ENCODE measurements at places on chromosomes 3 and 15.

- peak; percentile 44 for DNase-seq
Observed at GRCh38 chr3:52317208-52318000, 1.3 kb downstream of the DNAH1 start.

DNA sequence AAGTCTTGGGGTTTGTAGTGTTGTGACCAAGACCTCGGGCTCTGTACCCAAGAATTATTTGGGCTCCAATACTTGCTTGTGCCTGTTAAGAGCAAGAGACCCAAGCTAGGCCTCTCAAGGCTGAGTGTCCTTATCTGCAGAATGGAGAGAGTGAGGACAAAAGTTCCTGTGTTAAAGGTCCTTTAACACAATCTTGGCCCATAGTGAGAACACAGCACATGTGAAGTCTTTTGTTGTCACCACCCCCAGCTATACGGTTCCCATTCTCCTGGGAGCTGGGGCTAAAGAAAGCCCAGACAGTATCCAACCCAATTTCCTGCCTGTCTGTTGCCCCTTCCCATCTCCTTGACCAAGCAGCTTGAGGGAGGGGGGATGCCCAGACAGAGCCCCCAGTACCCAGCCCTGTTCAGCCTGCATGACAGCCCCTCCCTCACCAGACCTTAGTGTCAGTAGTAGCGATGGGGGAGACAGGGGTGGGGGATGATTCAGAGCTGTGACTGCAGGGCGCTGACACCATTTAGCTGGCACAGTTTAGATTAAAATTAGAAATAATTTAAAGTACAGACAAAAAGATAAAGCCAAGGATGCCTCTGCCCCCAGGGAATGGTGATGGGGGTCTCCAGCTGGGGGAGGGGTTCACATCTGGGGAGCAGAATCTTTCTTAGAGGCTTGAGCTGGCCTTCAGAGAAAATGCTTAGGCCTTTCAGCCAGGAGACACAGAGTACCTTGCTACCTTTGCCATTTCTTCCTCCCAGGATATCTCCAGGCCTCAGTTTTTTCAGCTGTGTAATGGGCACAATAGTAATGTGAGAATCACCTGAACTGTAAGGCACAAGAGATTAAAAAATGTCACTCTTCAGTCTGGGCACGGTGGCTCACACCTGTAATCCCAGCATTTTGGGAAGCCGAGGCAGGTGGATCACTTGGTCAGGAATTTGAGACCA lies 2.7 kb downstream of the PRKCD start:
- DNase-seq = no peak

DNA sequence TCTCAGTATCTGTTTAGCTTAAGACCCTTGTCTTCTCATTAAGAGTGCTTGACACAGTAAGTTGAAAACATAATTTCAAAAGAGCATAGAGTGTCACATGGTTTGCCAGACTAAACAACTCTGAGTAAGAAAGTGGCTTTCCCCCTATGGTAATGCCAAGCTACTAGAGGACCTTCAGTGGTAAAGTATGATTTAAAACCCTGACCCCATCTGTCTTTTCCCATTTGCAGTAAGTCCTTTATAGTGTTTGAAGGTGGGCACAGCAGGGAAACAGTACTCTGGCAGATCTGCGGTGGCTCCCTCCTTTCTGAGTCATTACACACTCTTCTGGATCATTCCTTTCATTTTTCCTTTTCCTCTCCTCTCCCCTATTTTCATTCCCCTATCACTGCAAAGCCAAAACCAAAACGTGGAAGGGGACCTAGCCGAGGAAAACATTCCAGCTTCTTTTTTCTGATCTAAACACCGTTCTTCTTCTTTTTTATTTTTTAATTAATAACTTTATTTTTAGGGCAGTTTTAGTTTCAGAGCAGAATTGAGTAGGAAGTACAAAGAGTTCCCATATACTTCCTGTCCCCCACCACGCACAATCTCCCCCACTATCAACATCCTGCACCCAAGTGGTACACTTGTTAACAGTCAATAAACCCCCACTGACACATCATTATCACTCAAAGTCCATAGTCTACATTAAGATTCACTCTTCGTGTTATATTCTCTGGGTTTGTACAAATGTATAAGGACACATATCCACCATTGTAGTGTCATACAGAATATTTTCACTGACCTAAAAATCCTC lies 74.7 kb downstream of the PPARG start:
- DNase-seq = no peak

DNA sequence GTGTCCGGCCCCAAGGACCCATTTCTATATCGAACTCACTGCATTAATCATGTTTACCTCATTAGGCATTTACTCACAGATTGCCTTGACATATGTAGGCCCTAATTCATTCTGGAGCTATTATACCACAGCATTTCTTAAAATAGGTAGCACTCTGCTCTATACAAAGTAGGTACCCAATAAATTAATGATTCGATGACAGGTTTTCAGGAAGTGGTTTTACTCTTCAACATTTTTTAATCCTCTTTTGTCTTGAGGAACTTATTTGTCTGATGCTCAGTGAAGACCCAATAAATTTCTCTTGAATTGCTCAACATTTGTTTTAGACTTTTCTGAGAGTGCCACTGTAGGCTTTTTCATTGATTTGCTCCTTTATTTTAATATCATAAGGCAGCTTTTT lies 12.1 kb downstream of the TGFBR2 start:
- DNase-seq = no peak

- DNase-seq = peak; percentile 38
Observed at GRCh38 chr3:138898708-138899107, 48.2 kb downstream of the FOXL2 start.

DNA sequence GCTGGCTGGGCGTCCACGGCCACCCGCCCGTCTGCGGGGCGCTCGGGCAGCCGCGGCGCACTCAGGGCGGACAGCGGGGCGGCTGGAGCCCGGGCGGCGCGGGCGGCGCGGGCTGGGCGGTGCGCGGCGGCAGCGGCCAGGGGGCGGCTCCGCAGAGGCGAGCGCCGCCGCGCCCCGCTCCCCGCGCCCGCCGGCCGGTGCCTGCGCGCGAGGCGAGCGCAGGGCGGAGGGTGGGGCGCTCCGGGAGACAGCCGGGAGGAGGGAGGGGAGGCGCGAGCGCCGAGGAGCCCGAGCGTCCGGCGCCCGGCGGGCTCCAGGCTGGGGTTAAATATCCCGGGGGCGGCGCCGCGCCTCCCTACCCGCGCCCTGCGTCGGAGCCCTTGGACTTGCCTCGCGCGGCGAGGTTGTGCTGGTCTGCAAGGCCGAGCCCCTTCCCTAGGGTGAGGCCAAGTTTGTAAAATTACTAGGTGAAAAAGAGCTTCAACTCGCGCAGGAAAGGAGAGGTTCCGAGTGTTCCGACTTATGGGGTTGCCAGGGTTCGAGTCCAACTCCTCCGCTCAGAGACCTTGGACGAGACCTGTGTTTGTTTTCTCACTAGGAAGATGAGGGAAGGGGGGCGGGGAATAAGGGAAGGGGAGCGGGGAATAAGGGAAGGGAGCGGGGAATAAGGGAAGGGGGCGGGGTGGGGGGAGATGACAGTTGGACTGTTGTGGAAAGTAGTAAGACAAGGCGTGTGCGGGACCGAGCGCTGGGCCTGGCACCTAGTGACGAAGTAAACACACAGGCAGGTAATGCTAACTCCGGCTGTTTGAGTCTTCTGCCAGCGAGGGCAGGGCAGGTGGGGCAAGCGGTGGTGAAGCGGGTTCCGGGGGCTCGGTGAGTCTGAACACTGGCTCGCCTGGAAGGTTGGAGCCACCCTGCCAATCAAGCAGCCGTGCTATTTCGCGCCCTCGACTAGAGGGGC lies at the start of gene TNFAIP8L3:
Gene TNFAIP8L3, minus strand, starts transcription at position 301 of the 964 bp plus-strand sequence. CDS start 311 bp downstream, outside the sequence.
- DNase-seq = no peak

DNA sequence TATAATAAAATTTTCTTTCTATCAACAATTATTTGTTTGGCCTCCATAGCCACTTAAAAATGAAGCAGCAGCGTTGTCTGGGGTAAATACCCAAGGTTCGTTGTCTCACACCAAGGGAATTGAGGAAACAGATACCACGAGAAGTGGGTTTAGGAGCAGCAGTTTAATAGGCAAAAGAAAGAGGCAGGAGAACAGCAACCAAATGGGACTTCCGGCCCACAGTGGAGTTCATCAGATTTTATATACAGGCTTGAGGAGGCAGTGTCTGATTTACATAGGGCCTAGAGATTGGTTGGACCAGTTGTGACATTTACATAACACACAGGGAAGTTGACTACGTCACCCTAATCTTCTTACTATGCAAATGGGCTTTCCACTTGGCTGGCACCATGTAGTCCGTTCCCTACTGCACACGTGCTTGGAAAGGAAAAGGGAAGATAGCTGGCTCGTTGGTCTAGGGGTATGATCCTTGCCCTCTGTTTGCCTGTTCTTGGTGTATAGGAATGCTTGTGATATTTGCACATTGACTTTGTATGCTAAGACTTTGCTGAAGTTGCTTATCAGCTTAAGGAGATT lies 61.5 kb upstream of the SETMAR start:
- no peak for DNase-seq

- DNase-seq = peak; percentile 78
Observed at GRCh38 chr3:176939022-176939817, 258.1 kb downstream of the TBL1XR1 start.

- no peak for DNase-seq
Observed at GRCh38 chr3:166248784-166249183, 411.6 kb upstream of the BCHE start.

GRCh38 chr15:26628071-26628470 lies 144.8 kb downstream of the GABRB3 start:
- no peak for DNase-seq

DNA sequence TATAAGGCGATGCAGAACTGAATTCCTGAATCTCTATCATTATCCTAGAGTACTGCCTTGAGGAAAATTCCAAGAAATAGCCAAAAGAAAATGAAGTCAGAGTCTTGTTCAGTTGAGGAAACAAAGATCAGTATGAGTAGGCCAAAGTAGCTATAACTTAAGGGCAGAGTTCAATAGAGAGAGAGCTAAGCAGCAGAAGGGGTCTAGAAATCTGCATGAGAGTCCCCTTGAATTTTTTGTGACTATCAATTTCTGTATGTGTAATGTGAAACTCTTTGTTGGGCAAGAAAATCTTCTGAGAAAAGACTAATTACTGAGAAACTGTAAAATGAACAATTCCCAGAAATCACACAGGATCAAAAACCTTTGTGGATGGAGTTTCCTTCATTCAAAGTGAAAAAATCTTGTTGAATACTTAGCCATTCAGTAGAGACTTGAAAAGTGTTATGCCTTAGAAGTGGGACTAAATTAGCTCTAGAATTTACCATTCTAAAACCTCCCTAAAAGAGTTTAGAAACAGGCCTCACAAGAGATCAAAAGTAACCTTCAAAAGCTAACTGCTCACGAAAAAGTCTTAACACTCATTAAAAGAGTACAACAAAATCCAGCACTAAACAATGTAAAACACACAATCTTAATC lies 43.1 kb upstream of the FNDC3B start:
- no peak for DNase-seq

- DNase-seq = no peak
Observed at GRCh38 chr3:106821801-106822200, 555.4 kb upstream of the CCDC54 start.

GRCh38 chr15:81165535-81165934 lies 31.1 kb upstream of the IL16 start:
- no peak for DNase-seq

DNA sequence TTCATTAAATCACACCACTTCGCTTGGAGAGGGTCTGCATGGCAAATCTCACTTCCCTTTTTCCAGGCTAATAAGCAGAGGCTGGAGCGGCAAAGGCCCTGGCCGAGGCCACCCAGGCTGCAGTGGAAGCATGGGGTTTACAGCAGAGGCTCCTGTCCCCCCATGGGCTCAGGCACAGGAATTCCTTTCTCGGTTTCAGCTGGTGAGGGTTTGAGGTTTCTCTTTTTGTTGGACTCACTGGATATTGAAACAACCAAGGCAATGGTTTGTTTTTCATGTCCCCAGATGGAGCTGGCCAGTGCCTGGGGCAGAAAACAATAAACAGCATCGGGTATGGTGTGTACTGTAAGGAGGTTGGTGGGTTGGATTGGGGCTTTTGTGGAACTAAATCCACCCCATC lies 175.6 kb upstream of the RASGRP1 start:
- DNase-seq = no peak

DNA sequence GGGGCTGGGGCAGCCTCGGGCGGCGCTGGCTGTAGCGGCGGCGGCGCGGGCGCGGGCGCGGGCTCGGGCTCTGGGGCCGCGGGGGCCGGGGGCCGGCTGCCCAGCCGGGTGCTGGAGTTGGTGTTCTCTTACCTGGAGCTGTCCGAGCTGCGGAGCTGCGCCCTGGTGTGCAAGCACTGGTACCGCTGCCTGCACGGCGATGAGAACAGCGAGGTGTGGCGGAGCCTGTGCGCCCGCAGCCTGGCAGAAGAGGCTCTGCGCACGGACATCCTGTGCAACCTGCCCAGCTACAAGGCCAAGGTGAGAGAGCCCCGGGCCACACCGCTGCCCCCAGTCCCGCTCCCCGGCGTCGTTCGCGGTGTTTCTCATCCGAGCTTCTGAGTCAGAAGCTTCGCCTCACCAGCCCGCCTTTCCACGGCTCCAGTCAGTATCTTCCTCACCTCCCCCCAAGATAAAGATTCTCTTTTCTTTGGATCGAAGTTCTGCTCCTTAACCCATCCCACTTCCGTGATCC lies 600 bp downstream of the FBXO45 start:
- peak; percentile 39 for DNase-seq

DNA sequence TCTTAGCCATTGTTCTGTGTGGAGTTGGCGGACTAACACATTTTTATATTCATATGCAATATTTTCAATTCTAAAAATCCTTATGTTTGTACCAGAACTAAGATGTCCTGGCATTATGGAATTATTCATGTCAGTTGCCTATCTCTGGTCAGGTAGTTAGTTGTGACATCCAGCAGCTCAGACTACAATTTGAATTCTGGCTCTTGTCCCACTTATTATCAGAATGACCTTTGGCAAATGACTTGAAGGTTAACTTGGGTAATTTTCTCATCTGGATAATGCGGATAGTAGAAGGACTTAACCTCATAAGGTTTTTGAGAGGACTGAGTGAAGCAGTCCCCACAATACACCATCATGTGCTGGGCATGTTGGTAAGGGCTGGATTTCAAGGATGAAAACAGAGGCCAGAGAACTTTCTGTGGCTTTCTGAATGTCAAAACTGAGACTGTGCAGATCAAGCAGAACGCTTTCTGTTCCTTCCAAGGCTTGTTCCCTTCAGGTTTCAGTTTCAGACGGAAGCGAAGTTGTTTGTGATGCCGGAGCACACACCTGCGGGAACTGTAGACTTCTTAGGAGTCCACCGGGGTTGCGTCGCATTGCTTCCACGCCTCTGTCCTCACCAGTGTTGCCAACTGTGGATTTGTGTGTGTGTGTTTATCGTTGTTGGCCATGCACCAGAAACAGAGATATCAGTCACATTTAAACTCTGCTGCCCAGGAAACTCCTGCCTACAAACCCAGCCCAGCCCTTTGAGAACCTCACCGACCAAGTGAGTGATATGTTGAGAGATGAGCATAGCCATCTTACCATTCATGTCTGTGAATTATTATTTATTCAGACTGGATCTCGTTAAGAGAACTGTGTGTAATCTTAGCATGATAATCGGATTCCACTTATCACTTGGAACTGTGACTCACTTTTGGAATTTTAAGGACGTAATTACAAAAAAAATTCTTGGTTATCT lies 76.0 kb downstream of the PTPRG start:
- no peak for DNase-seq

GRCh38 chr3:128763967-128764366 lies 38.0 kb downstream of the RAB7A start:
- DNase-seq = peak; percentile 31
